ENCODE measurements at places on chromosomes 16 and 17. TPM values are rescaled to one million over a fixed set of nuclear protein-coding genes. Genes with fewer than 3 reads are reported as not detected.

DNA sequence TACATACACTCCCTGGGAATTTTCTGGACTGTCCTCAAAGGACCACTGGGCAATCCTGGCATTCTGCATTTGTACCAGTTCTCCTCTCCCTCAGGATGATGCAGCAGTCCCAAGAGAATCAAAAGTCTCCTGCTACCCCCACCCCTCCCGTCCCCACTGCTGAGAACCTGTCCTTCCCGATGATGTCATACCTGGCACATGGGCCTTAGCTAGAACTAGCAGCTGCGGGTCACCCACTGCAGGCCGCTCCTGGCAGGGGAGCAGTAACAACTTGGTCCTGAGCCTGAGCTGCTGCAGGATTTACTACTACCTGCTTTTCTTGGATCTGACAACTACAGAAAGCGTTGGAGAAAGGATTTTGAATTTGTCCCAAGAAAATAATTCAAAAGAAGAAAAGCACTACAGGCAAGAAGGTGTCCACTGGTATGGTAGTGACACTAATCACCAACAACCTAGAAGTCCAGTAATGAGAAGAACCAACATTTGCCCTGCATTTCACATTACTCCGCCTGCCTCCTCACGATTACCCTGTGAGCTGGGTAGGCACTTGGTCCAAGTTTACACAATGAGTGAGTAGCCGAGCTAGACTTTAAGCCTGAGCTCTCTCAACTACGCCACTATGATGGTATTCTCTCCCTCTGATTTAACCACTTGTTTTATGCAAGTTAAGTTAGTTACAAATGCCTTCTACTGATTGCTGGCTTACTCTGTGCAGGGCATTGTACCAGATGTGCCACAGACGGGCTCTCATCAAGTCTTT, 55.3 kb upstream of the ETV4 start:
- DNase-seq: peak; percentile 59

DNA sequence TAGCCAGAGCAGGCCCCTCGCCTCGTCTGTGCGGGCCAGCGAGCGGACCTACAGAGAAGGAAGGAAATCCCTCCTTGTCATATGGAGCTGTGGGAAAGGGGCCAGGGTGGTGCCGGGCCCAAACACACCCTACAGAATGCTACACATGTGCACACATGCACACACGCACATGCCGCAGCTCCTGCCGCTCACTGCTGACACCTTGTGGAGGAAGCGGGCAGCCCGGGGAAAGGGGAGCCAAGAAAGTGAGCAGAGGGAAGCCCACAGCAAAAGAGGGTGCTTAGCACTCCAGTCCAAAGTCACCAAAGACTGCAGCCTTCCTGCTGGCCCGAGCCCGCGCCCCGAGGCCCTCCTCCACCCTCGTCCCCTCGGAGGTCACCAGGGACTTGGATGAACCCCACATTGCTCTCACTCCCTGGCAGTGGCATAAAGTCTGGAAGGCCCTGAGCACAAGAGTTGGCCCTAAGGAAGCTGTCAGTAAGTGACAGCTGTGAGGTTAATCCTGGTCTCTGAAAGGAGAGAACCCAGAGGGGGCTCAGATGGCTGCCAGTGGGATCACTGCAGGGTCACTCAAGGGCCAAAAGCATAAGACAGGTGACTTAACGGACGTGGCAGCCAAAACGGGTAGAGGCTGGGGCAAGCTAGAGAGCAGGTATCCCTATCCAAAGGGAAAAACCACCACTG, 68.2 kb downstream of the MYO18A start:
- DNase-seq: peak; percentile 78

The KCNH6 gene
- not detected for total RNA-seq

The SLC5A11 gene
- not detected for total RNA-seq

DNA sequence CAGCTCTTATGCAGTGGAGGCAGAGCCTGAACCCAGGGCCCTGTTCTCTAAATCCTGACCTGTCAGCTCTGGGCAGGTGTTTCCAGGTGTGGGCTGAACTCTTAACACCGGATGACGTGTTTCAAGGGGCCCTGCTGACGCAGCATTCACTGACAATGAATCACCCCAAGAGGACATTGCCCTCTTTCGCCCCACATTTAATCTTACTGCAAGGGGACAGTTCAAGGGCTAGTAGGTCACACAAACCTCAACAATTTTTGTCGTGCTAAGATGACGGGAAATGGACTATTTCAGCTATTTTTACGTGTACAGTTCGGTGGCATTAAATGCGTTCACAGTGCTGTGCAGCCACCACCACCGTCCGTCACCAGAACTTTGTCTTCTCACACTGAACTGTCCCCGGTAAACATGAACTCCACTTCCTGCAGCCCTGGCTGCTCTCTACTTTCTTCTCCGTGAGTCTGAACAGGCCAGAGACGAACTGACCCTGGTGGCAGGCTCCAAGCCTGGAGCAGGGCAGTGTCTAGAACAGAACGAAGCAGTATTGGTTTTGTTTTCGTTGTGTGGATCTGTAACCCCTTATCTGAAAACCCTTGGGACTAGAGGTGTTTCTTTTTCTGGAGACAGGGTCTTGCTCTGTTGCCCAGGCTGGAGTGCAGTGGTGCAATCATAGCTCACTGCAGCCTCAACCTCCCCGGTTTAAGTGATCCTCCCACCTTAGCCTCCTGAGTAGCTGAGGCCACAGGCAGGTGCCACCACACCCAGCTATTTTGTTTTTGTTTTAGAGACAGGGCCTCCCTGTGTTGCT, 88.4 kb upstream of the CIBAR2 start:
- DNase-seq: no peak

- DNase-seq: no peak
These were observed 671 bp downstream of the CHMP6 start for GRCh38 chr17:80992077-80992947.

GRCh38 chr16:19499006-19499405, 22.9 kb downstream of the GDE1 start:
- DNase-seq: no peak

GRCh38 chr17:78933959-78934568, 8.9 kb upstream of the TIMP2 start:
- DNase-seq: peak; percentile 95

The DDX19B gene
- 21.8 TPM for total RNA-seq

GRCh38 chr16:368388-369158, 1.8 kb downstream of the MRPL28 start:
- DNase-seq: no peak

DNA sequence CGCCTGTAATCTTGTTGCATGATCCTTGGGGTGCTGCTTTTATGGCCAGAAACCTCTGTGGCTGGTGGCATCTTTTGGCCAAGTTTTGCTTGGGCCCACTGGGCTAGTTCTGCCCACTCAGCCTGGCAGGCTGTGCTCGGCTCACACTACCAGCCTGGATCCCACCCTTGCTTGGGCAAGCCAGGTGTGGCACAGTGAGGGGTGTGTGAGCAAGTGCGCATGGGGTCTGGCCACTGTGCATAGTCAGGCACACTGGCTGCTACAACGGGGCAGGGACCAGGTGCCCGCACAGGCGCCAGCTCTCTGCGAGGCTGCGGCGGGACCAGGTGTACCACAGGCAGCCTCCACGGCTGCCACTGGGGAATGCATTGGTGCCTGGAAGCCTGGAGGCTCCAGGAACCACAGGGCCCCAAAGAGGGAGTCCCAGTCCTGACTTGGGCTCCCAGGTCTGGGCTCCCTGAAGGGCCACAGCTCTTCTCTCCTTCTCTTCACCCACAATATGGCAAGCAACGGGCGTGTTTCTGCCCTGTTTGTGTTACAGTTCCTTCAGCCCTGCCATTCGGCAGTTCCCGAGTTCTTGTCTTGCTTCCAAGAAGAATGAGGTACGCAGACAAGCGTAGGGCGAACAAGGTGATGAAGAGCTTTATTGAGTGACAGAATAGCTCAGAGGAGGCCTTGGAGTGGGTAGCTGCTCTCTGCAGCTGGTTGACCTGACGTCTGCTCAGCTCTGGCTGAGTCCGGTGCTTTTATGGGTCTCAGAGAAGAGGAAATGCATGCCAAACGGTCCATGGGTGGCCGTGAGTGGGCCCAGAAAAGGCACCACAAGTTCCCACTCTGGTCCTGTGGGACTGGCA, 26.7 kb upstream of the PRM1 start:
- DNase-seq: no peak

GRCh38 chr17:45320931-45321461, 4.2 kb upstream of the MAP3K14 start:
- no peak for DNase-seq

DNA sequence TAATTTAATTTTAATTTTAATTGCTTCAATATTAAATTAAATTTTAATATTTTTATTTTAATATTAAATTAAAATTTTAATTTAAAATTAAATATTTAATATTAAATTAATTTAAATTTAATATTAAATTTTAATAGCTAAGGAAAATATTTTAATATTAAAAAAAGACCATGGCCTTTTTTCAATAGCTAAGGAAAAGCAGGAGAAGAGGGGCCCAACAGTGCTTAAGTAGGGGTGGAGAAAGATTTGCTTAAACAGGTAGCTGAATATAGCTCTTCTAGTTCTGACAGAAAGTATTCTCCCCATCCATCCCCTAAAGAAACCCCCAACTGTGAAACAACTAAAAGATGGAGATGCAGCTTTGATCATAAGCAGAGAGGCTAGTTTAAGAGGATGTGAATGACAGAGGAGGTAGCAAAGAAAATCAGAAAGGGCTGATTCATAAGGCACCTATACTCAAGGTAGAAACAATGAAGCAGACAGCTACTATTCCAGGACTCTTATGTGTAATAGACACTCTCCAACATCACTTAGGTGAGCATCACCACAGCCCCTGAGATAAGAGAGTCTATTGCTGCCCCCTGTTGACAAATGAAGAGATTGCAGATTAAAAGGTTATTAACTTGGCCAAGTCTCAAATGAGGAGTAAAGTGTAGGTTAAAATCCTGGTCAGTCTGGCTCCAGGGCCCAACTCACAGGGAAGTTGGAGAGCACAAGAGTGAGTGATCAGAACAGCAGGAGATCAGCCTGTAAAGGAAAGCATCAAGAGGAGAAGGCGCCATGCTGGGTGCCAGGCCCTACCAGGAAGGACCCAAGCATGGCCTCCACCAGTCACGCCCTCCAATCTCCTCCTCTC, 7.8 kb upstream of the RNASEK start:
- no peak for DNase-seq

DNA sequence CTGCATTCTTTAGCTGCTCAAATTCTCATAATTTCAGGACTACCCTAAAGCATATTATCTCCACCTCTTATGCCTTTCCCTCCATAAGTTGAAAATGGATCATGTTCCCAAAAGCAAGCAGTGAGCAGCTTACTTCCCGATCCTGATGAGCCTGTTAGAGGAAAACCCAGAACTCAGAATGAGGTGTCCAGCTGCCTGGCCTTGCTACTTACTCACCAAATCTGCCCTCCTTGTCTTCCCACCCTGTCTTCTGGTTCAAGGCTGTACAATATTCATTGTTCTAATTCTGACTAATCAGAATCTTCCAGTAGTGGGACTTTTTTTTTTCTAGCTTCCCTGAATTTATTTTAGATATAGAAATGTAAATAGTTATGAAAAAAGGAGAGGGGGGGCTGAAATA, 10.8 kb downstream of the LYRM1 start:
- no peak for DNase-seq

The CD300A gene
- 2.9 TPM for total RNA-seq

DNA sequence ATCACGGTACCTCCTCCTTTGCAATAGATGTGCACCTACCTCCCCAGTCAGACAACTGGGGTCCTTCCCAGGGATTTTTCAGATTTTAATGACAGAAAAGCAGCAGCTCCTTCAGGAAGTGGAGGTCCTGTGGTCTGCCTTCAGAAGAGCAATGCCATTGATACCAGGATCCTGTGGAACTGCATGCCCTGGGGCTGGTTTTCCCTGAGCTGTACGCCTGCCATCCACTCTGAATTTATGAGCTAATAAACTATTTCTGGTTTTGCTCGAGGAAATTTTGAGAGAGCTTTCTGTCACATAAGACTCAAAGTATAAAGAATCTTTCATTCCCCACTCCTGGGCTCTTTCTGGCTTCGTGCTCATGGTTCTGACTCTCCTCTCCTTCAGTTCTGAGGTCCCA, 10.0 kb upstream of the CCL23 start:
- DNase-seq: no peak

GRCh38 chr17:35514564-35514963, 22.9 kb downstream of the SLFN12L start:
- no peak for DNase-seq

GRCh38 chr16:18853694-18854093, 52.3 kb upstream of the ARL6IP1 start:
- DNase-seq: no peak

The HBA1 gene
- 232 TPM for total RNA-seq

- DNase-seq: no peak
These were observed 103.4 kb upstream of the IRX3 start for GRCh38 chr16:54389836-54390494.

DNA sequence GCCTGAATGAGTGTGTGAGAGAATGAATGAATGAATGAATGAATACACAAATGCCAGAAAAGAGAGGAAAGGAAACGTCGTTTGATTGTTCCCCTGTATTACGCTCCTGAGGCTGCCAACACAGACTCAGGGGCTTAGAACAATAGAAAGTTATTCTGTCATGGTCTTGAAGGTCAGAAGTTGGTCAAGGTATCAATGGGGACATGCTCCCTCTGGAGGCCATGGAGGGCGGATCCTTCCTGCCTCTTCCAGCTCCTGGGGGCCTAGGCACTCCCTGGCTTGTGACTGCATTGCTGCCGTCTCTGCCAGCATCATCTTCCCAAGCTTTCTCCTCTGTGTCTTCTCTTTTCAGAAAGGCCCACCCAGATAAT, 1.5 kb upstream of the SLC38A8 start:
- DNase-seq: no peak

GRCh38 chr17:9700754-9701476, 55.6 kb downstream of the USP43 start:
- DNase-seq: no peak

The C17orf78 gene
- not detected for total RNA-seq

- DNase-seq: peak; percentile 72
These were observed 18.4 kb downstream of the CARHSP1 start for GRCh38 chr16:8850279-8850885.

DNA sequence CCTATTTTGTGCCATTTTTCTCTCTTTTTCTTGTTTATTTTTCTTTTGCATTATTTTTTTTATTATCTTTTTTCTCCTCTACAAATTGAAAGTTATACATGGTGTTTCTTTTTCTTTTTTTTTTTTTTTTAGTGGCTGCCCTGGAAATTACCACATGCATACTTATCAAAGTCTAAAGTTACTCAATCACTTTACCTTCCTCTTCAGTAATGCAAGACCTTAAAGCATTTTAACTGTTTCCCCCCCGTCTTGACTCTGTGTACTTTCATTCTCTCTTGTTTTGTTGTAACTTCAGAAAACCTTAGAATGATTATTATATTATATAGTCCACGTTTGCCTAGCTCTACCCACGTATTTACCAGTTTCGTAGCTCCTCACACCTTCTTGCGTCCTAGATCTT, 33.3 kb upstream of the SMPD3 start:
- no peak for DNase-seq

The RAB26 gene
- 0.81 TPM for total RNA-seq

GRCh38 chr17:50055055-50055425, 870 bp upstream of the ITGA3 start:
- no peak for DNase-seq

Data from left cardiac atrium (tissue), 4 donors.